ENCODE measurements at places on chromosomes 13 and 19. TPM values are rescaled to one million over a fixed set of nuclear protein-coding genes. Genes with fewer than 3 reads are reported as not detected.

SELENOV gene
- total RNA-seq, result not detected

CGB3 gene
- not detected for total RNA-seq

DNA sequence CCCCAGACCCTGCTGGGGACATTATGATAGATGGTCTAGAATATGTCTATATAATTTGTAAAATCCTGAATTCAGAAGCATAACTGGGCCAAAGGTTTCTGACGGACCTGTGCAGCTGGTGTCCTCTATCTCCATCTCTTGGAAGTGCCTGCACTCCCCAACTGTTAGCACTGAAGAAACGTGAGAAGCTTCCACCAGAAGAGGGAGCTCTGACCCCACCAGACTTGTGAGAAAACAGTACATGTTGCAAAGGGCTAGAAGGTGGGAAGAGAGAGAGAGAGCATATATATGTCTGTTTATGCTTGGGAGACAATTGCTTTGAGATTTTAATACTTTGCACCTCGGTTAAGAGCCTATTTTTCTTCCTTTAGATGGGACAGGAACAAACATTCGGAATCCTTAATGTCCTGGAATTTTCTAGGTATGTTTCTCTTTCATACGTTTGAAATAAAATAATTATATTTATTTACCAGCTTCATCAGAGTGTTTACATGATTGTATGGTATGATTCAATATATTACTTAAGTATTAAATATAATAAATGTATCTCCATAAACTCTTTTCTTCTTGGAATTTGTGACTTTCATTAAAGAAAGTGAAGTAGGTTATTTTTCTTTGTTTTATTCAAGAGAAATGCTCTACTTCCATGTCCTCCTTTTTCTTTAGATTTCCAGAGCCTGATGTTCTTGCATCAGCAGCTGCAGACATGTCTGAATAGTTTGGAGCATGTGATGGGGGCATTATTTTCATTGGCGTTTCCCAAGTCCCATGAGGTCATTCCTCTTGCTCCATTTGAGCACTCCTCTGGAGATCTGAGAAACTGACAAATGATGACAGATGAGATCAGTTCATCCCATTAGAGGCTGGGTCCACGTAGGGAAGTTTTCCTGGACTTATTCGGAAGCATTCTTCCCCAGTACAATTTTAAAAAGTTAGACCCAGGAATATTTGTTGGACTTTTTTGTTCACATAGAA lies 202.9 kb downstream of the ATP8A2 start:
- DNase-seq, result peak; percentile 93

RNF225 gene
- total RNA-seq, result not detected

DNA sequence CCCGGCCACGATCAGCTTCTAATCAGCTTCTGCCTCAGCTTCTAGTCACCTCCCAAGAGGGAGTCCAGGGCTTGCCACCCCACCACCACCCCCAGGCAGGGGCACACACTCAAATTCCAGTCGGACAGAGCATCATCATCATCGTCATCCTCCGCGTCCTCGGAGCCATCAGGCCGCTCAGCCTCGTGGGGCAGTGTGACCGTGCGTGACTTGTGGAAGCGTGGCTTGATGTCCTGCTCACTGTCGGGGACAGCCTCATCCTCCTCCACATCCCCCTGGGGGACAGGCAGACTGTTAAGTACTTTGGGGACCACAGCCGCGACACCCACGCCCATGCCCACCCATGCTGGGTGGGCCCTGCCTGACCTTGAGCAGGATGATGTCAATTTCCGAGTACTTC lies 12.5 kb downstream of the TNPO2 start:
- no peak for DNase-seq

GRCh38 chr19:17214508-17215126 lies 540 bp upstream of the USE1 start:
- DNase-seq, result no peak

DNA sequence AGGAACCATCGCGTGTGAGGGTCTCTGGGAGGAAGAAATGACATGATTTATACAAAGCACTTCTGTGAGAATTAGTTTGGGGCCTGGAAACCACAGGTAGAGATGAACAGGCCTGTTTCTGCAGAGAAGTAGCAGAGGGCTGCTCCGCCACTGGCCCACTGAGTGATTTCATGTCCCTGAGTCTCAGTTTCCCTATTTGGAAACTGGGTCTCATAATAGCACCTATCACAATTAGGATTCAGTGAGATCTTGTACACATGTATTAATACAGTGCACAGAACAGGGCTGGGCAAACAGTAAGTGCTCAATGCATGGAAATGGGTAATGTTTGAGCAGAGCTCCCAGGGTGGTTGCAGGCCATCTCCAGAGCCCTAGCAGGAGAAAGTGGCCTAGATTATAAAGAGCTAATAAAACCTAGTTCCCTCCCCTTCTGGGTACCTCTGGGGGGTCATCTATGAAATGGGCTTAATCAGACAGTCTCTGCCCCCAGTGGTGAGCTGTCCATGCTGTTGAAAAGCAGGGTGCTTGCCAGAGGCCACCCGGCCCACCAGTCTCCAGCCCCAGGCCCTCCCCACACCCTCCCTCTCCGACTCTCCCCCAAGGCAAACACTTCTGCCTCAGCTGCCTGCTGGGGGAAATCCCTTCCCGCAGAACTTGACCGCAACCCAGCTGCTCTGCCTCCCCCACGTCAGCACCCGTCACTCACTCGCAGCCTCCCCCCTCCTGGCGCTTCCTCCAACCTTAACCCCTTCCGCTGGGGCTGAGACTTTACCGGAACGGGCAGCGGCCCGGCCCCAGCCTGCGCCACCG lies 4.5 kb downstream of the BCL3 start:
- peak; percentile 93 for DNase-seq

CGB5 gene
- total RNA-seq, result not detected

DNA sequence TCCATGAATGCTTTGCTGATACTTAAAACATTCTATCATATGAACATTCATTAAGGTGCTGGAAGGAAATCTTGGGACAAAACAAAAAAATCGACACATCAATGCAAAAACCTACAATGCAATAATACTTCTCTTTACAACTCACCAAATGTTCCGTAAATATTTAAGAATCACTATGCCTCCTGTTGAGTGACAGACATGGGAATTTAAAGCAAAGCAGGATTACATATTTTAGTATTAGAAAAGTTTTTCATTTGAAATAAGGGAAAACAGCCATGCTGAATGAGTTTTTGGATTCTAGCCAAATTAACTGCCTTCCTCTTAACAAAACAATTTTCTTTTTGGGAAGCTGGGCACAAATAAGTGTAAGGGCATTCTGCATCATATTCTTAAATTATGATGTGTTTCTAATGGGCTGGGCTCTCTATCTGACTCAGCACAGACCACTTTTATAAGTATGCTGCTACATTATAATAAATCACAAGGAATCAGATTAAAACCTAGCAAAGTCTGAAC lies 93.7 kb downstream of the RBM26 start:
- DNase-seq, result no peak

DNA sequence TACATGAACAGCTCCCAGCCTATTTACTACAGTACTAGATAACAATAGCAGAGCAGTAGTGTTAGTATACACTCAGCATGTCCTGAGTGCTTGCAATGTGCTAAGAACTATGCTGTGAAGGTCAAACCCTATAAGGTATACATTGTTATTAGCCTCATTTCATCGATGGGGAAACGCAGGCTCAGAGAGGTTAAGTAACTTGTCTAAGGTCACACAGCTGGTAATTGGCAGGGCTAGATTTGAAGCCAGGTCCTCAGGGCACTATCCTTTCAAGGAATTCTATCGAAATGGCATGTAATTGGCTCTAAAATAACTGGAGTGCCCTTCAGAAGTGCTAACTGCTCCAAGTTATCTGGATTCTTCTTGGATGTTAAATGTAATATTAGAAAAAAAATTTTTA lies 295.6 kb downstream of the ZNF536 start:
- peak; percentile 21 for DNase-seq

NLRP7 gene
- total RNA-seq, result not detected

CDX2 gene
- not detected for total RNA-seq
